ENCODE measurements at places on chromosomes 16 and 17. TPM values are rescaled to one million over a fixed set of nuclear protein-coding genes. Genes with fewer than 3 reads are reported as not detected.

Gene KRT28
- total RNA-seq = not detected

GRCh38 chr17:298791-299450, 53.7 kb downstream of the RPH3AL start:
- H3K4me1 ChIP-seq = no peaks in the 10 kb centered on the region
- DNase-seq = no peak
- H3K27ac ChIP-seq = no peak overlapping the region
- no peaks in the 10 kb centered on the region for H3K27me3 ChIP-seq

- peaks cover 9% of the 10 kb centered on the region for H3K27me3 ChIP-seq
- H3K36me3 ChIP-seq = no peaks in the 10 kb centered on the region
- no peak overlapping the region for H3K4me3 ChIP-seq
- peaks cover 6% of the 10 kb centered on the region for H3K4me1 ChIP-seq
- DNase-seq = no peak
Observed at GRCh38 chr16:68660359-68660795, 15.3 kb downstream of the CDH3 start.

- no peak overlapping the region for H3K27ac ChIP-seq
- no peak overlapping the region for H3K4me3 ChIP-seq
- peaks cover 23% of the 10 kb centered on the region for H3K4me1 ChIP-seq
- no peaks in the 10 kb centered on the region for H3K36me3 ChIP-seq
- peak; percentile 57 for DNase-seq
- peaks cover 43% of the 10 kb centered on the region for H3K27me3 ChIP-seq
Observed at GRCh38 chr17:79844869-79845600, 5.8 kb upstream of the CBX4 start.
